ENCODE measurements at places on chromosomes 4 and X.

DNA sequence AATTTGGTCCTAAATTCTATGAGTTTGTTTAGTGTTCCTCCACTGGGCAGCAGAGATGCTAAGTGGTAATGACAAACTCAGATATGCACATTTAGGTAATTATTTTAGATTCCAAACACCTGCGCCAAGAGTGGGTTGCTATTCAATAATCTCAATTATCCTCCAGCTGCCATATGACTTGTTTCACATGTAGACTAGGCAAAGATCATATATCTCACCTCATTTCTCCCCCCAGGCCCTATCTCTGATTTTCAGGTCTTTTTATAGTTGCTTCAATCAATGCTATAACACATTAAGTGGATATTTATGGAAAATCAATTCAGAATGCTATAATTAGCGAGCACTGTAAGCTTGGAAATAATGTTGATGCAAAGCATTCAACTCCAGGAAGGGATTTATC is 217.6 kb downstream of the KCTD8 start:
- DNase-seq, result no peak

- DNase-seq, result no peak
Measured at GRCh38 chr4:8294775-8295174, 25.2 kb downstream of the HTRA3 start.

GRCh38 chr4:85669204-85669603 is 194.3 kb downstream of the ARHGAP24 start:
- no peak for DNase-seq

- DNase-seq, result no peak
Measured at GRCh38 chr4:136664988-136665387, 867.3 kb downstream of the PCDH18 start.

DNA sequence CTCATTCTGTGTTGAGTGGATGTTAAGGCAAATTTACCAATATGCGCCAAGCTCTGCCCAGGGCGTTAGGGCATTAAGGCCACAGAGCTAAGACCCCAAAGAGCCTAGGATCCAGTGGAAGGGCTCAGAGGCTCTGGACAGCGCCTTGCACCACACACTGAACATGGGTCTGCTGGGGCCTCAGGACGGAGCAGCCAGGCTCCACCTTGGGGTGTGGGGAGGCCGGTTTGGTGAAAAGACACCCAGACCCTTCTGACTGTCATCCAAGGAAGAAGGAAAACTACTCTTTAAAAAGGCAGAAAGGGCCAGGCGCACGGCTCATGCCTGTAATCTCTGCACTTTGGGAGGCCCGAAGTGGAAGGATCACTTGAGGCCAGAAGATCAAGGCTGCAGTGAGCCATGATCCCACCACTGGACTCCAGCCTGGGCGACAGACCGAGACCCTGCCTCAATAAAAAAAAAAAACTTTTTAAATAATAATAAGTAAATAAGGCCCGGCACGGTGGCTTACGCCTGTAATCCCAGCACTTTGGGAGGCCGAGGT is 1.3 kb upstream of the MRFAP1 start:
- DNase-seq, result no peak

GRCh38 chrX:35809781-35810180 is 11.6 kb downstream of the MAGEB16 start:
- DNase-seq, result no peak

All from NCI-H1436 (cell line).